Mammary microvascular endothelial cell (primary cell): ENCODE measurements at places on chromosomes 1 and 21. TPM values are rescaled to one million over a fixed set of nuclear protein-coding genes. Genes with fewer than 3 reads are reported as not detected.

The FAM72C gene
- total RNA-seq, result 1.9 and 2.9 TPM in 2 replicates

The CD1C gene
- total RNA-seq, result not detected in 2 replicates

The RHBDL2 gene
- total RNA-seq, result 0.59 and 0.87 TPM in 2 replicates

The NRIP1 gene
- total RNA-seq, result 61.0 and 64.2 TPM in 2 replicates

The LCE1B gene
- total RNA-seq, result not detected in 2 replicates

The WDR64 gene
- not detected in 2 replicates for total RNA-seq

The RGS4 gene
- 72.1 and 92.6 TPM in 2 replicates for total RNA-seq

The TSEN15 gene
- total RNA-seq, result 26.5 and 33.4 TPM in 2 replicates

The APOBEC4 gene
- total RNA-seq, result not detected in 2 replicates

The TMOD4 gene
- 0.67 and 0.79 TPM in 2 replicates for total RNA-seq

The CELA2A gene
- not detected in 2 replicates for total RNA-seq

The C1orf141 gene
- total RNA-seq, result not detected in 2 replicates

The KCND3 gene
- total RNA-seq, result 0.05 and 0.07 TPM in 2 replicates

The MTOR gene
- 46.5 and 50.9 TPM in 2 replicates for total RNA-seq

The MCOLN2 gene
- not detected in 2 replicates for total RNA-seq

The DIO1 gene
- total RNA-seq, result not detected in 2 replicates

The USP33 gene
- total RNA-seq, result 34.9 and 40.8 TPM in 2 replicates

The LBR gene
- 60.5 and 64.5 TPM in 2 replicates for total RNA-seq

The ERRFI1 gene
- total RNA-seq, result 13.3 and 13.9 TPM in 2 replicates

The MXRA8 gene
- 0.20 and 0.34 TPM in 2 replicates for total RNA-seq

The ZNF695 gene
- total RNA-seq, result 2.0 and 4.4 TPM in 2 replicates

The PAQR6 gene
- total RNA-seq, result 0.20 TPM in 1 of 2 replicates, not detected in the other

The SMCP gene
- total RNA-seq, result not detected in 2 replicates

The HNRNPU gene
- 304 and 330 TPM in 2 replicates for total RNA-seq

The MPZ gene
- 1.8 and 2.1 TPM in 2 replicates for total RNA-seq

The OR14A16 gene
- total RNA-seq, result not detected in 2 replicates

The GPA33 gene
- total RNA-seq, result not detected in 2 replicates

The PNRC2 gene
- 61.9 and 74.0 TPM in 2 replicates for total RNA-seq

The TFF2 gene
- total RNA-seq, result not detected in 2 replicates

The CFHR3 gene
- not detected in 2 replicates for total RNA-seq

The RGS21 gene
- not detected in 2 replicates for total RNA-seq

The OVAAL gene
- total RNA-seq, result not detected in 2 replicates

The TATDN3 gene
- 9.0 and 10.6 TPM in 2 replicates for total RNA-seq

The PDZK1IP1 gene
- 0.13 and 0.30 TPM in 2 replicates for total RNA-seq

The SERPINC1 gene
- total RNA-seq, result 0.10 TPM in 1 of 2 replicates, not detected in the other

The ZNF692 gene
- 14.4 and 18.8 TPM in 2 replicates for total RNA-seq

The OR2L8 gene
- not detected in 2 replicates for total RNA-seq

The DDX20 gene
- 16.0 and 19.5 TPM in 2 replicates for total RNA-seq

The HMCN1 gene
- total RNA-seq, result 0.87 and 2.5 TPM in 2 replicates

The DDR2 gene
- 3.0 and 3.9 TPM in 2 replicates for total RNA-seq

The CADM3 gene
- 0.30 TPM in 1 of 2 replicates, not detected in the other for total RNA-seq

The TMPRSS15 gene
- not detected in 2 replicates for total RNA-seq
